CD4-positive, alpha-beta T cell (primary cell): ENCODE measurements at places on chromosomes 12 and 14.

- DNase-seq = no peak
These were observed 102.6 kb downstream of the NCOR2 start for GRCh38 chr12:124464830-124465229.

GRCh38 chr12:131065801-131066200 is 112.1 kb downstream of the ADGRD1 start:
- DNase-seq = no peak

GRCh38 chr12:48009471-48009870 is 5.2 kb upstream of the COL2A1 start:
- no peak for DNase-seq

DNA sequence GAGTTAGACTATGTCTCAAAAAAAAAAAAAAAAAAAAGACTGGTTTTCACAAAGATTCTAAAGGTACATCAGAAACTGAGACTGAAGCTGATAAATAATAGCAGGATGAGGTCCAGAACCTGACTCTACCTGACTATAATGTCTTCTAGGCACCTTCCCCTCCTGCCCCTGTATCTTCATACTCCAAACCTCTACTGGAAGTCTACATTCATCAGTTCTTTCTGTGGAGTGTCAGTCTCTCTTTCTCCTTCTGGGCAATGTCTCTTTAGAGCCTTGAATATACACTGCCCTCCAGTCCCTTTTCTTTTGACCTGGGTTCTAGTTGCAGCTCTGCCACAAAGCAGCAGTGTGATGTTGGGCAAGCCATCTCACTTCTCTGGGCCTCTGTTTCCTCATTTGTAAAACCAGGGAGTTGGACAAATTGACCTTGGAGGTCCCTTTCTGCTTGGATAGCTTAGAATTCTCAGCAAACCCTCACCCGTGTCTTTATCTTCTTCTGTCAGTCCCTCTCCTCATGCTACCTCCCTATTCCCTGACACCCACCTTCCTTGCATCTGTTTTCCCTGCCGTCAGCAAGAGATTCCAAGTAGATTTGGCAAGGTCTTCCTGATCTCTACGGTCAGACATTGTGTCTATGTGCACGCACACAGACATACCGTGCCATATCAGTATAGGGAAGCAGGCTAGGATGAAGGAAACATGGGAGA is 4.3 kb downstream of the NFE2 start:
- no peak for DNase-seq

- no peak for DNase-seq
These were observed 74.8 kb upstream of the PLXNC1 start for GRCh38 chr12:94073441-94074051.

DNA sequence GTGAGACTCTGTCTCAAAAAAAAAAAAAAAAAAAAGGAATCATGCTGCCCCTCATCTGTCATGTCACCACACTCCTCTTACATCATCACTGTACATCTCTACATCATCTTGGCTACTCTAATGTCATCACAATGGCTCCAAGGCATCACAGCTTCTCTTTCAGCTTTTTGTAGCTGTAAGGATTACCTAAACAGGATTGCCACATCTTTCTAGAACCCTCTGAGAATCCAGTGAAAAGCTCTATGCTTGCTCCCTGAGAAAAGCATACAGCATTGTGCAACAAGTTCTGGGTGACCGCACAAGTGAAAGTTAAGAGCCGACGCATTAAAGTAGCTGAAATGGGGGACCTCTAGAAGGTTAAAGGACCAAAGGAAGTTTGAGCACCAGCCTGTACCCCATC is 272.5 kb downstream of the C12orf50 start:
- no peak for DNase-seq

DNA sequence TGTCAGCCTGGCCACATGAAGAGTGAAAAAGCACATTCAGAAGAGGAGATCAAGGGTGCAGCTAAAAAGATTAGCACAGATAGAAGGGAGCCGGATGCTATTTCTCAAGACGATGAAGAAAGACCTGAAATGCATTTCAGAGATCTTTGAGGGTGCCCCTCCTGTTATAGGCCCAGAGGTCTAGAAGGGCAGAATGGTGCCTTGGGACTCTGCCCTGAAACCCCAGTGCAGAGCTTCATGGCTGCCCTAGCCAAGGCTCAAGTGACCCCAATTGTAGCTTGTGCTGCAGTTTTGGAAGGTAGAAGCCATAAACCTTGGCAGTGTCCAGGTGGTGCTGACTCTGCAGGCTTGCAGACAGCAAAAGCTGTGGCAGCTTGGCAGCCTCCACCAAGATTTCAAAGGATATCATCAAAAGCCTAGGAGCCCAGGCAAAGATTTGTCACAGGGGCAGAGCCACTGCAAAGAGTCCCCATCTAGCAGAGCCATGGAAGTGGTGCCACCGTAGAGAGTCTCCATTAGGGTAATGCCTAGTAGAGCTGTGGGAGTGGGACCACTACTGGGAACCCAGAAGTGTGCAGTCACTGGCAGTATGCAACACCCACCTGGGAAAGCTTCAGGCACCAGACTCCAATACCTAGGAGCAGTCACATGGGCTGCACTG is 6.4 kb downstream of the LACRT start:
- no peak for DNase-seq

- DNase-seq = no peak
These were observed 18.7 kb upstream of the AP4S1 start for GRCh38 chr14:31006703-31007102.

- DNase-seq = no peak
These were observed 21.6 kb upstream of the NR4A1 start for GRCh38 chr12:52029685-52030084.

- no peak for DNase-seq
These were observed 63.0 kb downstream of the GNS start for GRCh38 chr12:64696080-64696741.

DNA sequence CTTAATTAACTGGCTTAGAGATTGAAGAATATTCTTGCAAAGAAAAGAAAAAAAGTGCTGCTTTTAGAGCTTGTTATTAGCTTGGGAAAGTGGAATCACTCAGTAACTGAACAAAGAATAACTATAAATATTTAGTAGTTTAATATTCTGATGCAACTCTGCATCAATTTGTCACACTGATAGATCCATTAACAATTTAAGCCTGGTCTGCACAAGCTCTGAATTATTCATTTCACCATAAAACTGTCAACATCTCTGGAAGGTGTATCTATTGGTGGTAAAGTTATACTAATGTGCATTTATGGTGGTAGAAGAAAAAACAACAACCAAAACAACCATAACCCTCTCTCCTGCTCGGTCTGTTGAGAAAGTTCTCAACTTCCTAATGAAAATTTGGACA is 38.1 kb upstream of the SLC35F4 start:
- DNase-seq = no peak

DNA sequence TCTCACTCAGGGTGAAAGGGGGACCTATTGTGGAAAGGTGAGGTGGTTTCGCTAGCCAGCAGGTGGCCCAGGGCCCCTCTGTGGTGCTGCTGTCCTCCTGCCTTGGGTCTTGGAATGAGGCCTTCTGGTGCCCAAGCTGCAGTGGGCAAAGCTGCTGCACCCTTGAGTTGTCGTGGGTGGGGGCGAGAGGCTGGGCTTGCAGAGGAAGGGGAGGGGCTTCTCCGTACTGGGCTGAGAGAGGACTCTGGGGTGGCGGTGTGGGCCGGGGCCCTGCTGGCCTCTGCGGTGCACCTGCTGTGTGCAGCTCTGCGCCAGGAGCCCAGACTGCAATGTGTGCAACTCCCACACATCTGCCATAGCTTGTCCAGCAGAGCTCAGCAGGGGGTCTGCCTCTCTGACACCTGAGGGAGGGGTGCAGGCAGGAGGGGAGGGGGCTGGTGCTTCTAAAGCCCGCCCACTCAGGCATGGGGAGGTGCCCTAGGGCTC is 145.8 kb downstream of the KIF26A start:
- DNase-seq = no peak

DNA sequence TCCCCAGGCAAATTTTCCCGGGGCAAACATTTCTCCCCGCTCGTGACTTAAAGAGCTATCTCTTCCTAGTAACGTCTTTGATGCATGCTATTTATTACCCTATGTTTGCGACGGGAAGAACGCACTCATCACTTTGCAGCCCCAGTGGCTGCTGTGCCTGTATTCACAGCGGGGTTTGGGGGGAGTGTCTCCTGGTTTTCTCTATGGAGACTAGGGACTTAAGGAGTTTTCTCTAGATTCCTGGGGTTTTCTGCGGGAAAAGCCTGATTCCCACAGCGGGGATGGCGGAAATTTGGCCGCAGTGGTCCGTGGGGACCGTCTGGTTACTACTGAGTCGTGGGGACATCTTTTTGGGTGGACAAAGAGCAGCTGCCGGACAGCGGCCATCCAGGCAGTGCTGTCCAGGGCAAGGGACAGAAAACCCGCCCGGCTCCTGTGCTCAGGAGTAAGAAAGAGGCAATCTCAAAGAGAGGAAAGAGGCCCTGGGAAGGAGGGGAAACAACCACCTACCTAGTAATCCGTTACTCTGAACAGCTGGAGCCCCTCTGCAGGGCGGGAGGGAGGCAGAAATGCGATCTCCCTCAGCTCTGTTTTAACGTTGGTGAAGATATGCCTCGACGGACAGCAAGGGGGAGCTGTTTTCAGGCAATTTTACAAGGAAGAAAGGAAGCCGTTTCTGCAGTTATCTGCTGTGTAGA is 771 bp upstream of the AVPR1A start:
- no peak for DNase-seq

DNA sequence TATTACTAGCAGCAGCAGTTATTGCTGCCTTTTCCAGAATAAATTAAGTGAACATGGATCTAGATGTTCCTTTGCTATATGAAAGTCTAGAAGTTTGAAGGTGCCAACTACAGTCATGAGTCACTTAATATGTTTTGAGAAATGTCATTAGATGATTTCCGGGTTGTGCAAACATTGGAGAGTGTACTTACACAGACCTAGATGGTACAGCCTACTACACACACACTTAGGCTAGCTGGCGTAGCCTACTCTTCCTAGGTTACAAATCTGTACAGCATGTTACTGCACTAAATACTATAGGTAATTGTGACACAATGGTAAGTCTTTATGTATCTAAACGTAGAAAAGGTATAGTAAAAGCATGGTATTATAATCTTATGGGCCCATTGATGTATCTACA is 368.1 kb downstream of the PDZRN4 start:
- no peak for DNase-seq

DNA sequence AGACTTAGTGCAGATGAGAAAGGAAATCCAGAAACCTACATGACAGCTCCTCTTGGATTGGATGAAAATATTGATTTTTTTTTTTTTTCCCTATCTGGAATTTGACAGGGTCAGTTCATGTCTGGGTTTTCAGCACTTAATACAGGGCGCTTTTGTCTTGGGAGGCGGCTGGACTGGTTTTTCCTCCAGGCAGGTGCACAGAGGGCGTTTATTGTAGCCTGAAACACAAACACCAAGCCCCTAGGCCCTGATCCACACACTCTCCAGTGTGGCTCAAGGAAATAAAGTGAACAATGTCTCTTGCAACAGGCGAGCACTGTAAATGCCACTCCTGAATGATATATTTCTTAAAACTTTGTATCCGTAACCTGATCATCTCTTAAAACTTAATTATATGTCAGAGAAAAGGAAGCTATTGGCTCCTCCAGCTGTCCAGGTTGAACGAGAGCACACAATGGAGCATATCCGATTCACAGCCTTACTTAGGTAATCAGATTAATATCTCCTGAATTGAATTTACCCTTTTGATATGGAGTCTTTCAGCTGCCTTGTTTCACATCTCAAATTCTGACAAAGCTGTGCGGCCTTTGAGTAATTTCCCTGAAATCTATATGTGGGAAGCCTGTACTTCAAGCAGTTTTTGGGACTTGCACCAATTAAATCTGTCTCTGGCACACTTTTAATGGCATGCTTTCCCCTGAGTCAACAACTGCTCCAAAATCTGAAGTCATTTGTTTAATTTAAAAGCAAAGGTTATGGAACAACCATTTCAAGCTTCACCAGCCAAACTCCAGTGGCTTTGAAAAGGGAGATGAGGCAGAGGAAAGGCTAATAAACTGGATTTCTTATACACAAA is 485.7 kb downstream of the ZFP36L1 start:
- DNase-seq = no peak

- DNase-seq = no peak
These were observed 273.4 kb downstream of the BMP4 start for GRCh38 chr14:53683229-53683628.

DNA sequence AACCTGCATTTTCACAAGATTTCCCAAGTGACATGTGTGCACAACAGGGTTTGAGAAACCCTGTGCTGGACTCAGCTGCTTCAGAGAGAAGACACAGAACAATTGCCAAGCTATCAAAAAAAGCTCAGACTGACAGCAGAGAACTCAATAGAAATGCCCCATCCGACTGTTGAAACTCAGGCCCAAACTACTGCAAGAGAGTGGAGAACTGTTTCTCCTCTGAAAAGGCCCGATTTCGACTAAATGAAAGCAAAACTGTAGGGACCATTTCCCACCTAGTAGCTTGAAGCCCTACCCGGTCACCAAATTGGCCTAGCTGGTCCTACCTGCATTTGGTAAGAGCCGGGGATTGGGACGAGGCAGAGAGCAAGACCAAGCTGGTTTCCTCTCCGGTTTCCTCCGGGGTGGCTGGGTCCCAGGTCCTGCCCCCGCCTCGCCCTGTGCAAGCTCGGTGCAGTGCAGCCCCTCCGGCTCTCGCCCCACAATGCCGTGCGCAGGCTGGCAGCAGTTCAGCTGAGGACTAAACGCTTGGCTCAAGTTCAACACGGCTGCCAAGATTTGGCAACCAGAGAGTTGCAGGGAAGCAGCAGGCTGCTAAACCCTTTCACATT is 1180.6 kb downstream of the VRK1 start:
- peak; percentile 76 for DNase-seq

DNA sequence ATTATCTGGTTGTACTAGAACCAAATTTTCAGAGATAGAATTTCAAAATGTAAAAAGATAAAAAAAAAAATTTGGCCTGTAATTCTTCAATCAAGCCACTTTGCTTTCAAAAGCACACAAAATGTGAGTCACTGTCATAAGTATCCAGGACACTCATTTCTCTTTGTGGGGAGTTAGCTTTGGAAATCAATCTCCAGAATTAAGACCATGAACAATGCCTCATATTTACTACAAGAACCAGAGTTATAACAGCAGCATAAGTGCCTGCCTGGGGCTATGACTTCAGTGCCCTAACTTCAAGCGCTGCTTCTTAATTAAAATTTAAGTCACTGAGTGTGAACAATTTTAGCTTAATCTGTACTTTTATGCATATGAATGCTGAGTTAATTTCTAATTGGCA is 162.1 kb downstream of the C12orf42 start:
- DNase-seq = no peak
